Ovary (tissue), 10 donors: ENCODE measurements at places on chromosomes 11 and 22.

- H3K4me1 ChIP-seq: peaks cover 4% of the 10 kb centered on the region
- H3K27ac ChIP-seq: no peak overlapping the region
- no peak overlapping the region for H3K4me3 ChIP-seq
- no peak for DNase-seq
- H3K36me3 ChIP-seq: no peaks in the 10 kb centered on the region
These were observed 246.1 kb upstream of the NARS2 start for GRCh38 chr11:78820741-78821140.

GRCh38 chr11:130404727-130405126 is 23.7 kb downstream of the ADAMTS8 start:
- no peaks in the 10 kb centered on the region for H3K27me3 ChIP-seq
- DNase-seq: no peak
- no peak overlapping the region for H3K4me3 ChIP-seq
- no peak overlapping the region for H3K27ac ChIP-seq
- H3K4me1 ChIP-seq: peaks cover 9% of the 10 kb centered on the region
- no peaks in the 10 kb centered on the region for H3K36me3 ChIP-seq

- DNase-seq: no peak
- no peak overlapping the region for H3K4me3 ChIP-seq
- peaks cover 5% of the 10 kb centered on the region for H3K4me1 ChIP-seq
- H3K36me3 ChIP-seq: no peaks in the 10 kb centered on the region
These were observed 2.5 kb downstream of the CHORDC1 start for GRCh38 chr11:90220391-90220790.

GRCh38 chr11:2267306-2267850 is 3.0 kb downstream of the ASCL2 start:
- no peak for DNase-seq
- no peak overlapping the region for H3K4me3 ChIP-seq
- H3K27ac ChIP-seq: no peak overlapping the region
- H3K27me3 ChIP-seq: peaks cover 4% of the 10 kb centered on the region
- H3K4me1 ChIP-seq: peaks cover 5% of the 10 kb centered on the region
- no peaks in the 10 kb centered on the region for H3K36me3 ChIP-seq

DNA sequence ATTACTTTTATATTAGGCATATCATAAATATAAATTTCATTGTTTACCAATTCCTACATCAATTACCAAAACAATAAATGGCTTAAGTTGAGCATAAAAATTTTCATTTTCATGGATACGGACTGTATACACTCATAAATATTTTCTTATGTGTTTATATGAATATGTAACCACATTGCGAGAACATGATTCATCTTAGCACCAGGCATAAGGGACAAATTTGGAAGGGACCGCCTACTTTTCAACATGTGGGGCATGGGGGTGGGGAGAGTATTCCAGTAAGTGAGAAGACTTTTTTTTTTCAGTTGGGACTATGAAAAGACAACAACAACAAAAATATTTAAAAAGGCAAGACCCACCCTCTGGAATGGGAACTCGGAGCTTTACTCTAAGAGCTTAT is 296.1 kb downstream of the RAB38 start:
- no peak for DNase-seq
- no peaks in the 10 kb centered on the region for H3K27me3 ChIP-seq
- no peak overlapping the region for H3K27ac ChIP-seq
- H3K4me1 ChIP-seq: no peaks in the 10 kb centered on the region

GRCh38 chr22:38973289-38974169 is 8.6 kb upstream of the APOBEC3B start:
- no peak overlapping the region for H3K4me3 ChIP-seq
- no peak for DNase-seq
- H3K27me3 ChIP-seq: no peaks in the 10 kb centered on the region
- no peak overlapping the region for H3K27ac ChIP-seq

- no peaks in the 10 kb centered on the region for H3K4me1 ChIP-seq
- peaks cover 5% of the 10 kb centered on the region for H3K27me3 ChIP-seq
- no peak within 1 kb of the TSS for H3K27ac ChIP-seq
- no peak for DNase-seq
These were observed at the start of gene GAL for GRCh38 chr11:68684385-68685356. Gene GAL, plus strand, starts transcription at chr11:68684544. Its CDS starts 380 bp downstream, at chr11:68684924.

DNA sequence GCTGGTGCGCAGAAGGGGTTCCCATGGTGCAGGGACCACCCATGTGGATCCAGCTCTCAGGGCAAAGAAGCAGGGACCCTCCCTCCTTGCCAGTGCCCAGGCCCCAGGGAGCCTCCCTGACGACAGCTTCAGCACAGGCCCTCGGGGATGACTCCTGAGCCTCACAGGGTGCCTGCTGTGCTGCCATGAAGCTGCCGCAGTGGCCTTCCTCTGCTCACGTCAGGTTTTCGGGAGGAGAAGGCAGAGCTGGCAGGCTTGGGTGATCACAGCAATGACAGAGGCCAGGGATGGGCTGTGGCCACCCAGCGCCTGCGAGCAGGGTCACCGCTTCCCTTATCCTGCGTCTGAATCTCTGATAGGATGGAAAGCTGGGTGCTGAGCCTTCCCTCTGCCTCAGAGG is 276.2 kb downstream of the BRD1 start:
- no peaks in the 10 kb centered on the region for H3K4me1 ChIP-seq
- DNase-seq: no peak
- H3K27ac ChIP-seq: no peak overlapping the region
- H3K36me3 ChIP-seq: no peaks in the 10 kb centered on the region

- no peak overlapping the region for H3K4me3 ChIP-seq
- no peaks in the 10 kb centered on the region for H3K36me3 ChIP-seq
- no peak for DNase-seq
- no peaks in the 10 kb centered on the region for H3K4me1 ChIP-seq
- no peak overlapping the region for H3K27ac ChIP-seq
These were observed 190.0 kb downstream of the PGR start for GRCh38 chr11:100939571-100939970.

- no peak for DNase-seq
- no peaks in the 10 kb centered on the region for H3K36me3 ChIP-seq
- no peaks in the 10 kb centered on the region for H3K27me3 ChIP-seq
These were observed 59.2 kb downstream of the LHFPL7 start for GRCh38 chr22:24887260-24887659.

DNA sequence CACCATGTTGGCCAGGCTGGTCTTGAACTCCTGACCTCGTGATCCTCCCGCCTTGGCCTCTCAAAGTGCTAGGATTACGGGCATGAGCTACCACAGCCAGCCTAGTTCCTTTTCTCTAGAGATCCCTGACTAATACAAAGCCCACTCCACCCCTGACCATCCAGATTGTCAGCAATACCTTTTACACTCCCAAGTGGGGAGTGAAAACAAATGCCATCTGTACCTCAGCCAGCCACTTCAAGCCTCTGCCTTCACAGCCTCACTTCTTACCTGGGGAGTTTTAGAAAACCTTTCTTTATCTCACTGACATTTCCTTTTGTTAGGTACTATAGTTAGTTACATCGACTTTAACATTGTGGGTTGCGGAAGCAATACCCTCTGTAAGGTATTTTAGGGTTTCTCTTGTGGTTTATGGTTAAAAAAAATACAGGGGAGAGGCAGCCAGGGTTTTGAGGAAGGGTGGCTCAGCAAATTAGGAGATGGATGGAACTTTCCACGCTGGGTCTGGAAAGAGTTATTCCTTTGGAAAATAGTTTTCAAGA is 8.9 kb downstream of the TOM1 start:
- no peaks in the 10 kb centered on the region for H3K36me3 ChIP-seq
- no peaks in the 10 kb centered on the region for H3K27me3 ChIP-seq
- no peak for DNase-seq
- H3K4me1 ChIP-seq: peaks cover 9% of the 10 kb centered on the region
- no peak overlapping the region for H3K4me3 ChIP-seq
- no peak overlapping the region for H3K27ac ChIP-seq

GRCh38 chr11:117226388-117227385 is 5.2 kb downstream of the PCSK7 start:
- no peaks in the 10 kb centered on the region for H3K27me3 ChIP-seq
- no peaks in the 10 kb centered on the region for H3K36me3 ChIP-seq
- peaks cover 4% of the 10 kb centered on the region for H3K4me1 ChIP-seq

- peaks cover 2% of the 10 kb centered on the region for H3K4me1 ChIP-seq
- no peak overlapping the region for H3K27ac ChIP-seq
- no peak overlapping the region for H3K4me3 ChIP-seq
- no peaks in the 10 kb centered on the region for H3K36me3 ChIP-seq
These were observed 38.5 kb downstream of the SBF2 start for GRCh38 chr11:10255388-10256125.

DNA sequence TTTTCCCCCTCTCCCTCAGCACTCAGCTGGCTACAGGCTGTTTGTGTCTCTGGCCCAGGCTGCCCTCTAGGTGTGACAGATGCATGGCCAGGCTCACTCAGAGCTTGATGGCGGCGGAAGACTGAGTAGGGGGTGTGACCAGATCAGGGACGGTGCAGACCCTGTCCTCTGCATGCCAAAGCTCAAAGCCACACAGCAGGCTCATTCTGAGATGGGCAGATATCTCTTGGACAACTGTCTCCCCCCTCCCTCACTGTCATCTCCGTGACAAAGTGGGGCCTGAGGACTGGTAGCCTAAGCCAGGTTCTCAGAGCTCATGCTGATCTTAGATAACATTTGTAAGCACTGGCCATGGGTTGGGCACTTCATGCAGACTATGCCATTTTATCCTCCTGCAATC is 231.3 kb downstream of the DSCAML1 start:
- H3K27ac ChIP-seq: no peak overlapping the region
- no peaks in the 10 kb centered on the region for H3K27me3 ChIP-seq
- no peaks in the 10 kb centered on the region for H3K36me3 ChIP-seq
- H3K4me3 ChIP-seq: no peak overlapping the region
- no peak for DNase-seq

DNA sequence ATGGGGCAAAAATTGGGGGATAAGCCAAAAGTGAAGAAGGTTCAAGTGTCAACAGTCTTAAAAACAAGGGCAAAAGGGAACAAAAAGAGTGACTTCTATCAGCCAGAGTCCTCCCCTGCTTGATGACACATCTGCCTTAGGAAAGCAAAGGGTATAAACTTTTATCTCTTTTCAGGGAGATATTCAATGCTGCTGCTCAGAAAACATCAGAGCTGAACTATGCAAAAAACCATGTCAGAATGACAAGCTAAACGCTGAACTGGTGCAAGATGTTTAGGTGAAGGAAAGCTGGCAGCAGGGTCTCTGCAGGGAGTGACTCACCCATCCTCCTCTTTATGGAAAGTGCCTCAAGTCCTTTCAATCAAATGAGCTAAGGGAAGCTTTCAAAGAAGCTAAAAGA is 24.7 kb downstream of the ALG9 start:
- no peak overlapping the region for H3K4me3 ChIP-seq
- H3K4me1 ChIP-seq: no peaks in the 10 kb centered on the region
- no peaks in the 10 kb centered on the region for H3K36me3 ChIP-seq
- DNase-seq: no peak
- no peak overlapping the region for H3K27ac ChIP-seq

GRCh38 chr11:120446802-120447201 is 64.7 kb upstream of the GRIK4 start:
- no peaks in the 10 kb centered on the region for H3K27me3 ChIP-seq
- no peak overlapping the region for H3K27ac ChIP-seq
- H3K4me1 ChIP-seq: no peaks in the 10 kb centered on the region
- no peak for DNase-seq

GRCh38 chr11:71186806-71187205 is 65.6 kb downstream of the SHANK2 start:
- no peaks in the 10 kb centered on the region for H3K27me3 ChIP-seq
- no peak overlapping the region for H3K27ac ChIP-seq
- no peaks in the 10 kb centered on the region for H3K4me1 ChIP-seq
- H3K4me3 ChIP-seq: no peak overlapping the region

DNA sequence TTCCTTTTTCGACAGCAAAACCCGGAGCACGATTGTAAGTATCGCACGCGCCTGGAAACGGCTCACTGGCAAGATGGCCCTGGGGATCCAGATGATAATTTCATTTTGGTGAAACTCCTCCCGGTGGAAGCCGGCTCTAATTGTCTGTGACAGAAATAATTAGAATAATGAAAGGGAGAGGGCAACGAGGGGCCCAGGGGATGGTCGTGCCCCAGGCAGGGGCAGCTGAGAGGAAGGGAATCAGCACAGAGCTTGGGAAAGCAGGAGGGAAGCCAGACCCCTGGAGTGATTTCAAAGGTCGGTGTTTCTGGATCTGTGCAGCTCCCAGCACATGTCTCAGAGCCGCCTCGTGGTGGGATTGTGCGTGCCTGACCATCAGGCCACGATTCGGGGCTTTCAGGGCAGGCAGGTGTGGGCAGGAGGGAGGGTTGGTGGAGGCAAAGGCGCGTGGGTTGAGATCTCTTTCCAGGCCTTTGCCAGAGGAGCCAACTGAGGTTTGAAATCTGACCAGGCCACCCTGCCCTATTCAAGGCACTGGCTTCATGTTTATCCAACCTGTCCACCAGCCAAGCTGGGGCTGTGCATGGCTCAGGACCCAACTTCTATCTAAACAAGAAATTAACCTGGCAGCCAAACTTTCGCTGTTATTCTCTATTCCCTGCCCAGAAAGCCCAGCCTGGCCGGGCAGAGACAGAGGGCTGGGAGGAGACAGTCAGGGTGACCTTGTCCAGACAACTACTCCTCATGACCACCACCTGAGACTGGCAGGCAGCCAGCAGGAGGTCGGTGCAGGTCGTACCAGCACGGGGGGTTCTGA is 27.8 kb downstream of the ANO1 start:
- H3K36me3 ChIP-seq: no peaks in the 10 kb centered on the region
- no peaks in the 10 kb centered on the region for H3K4me1 ChIP-seq
- no peak for DNase-seq

DNA sequence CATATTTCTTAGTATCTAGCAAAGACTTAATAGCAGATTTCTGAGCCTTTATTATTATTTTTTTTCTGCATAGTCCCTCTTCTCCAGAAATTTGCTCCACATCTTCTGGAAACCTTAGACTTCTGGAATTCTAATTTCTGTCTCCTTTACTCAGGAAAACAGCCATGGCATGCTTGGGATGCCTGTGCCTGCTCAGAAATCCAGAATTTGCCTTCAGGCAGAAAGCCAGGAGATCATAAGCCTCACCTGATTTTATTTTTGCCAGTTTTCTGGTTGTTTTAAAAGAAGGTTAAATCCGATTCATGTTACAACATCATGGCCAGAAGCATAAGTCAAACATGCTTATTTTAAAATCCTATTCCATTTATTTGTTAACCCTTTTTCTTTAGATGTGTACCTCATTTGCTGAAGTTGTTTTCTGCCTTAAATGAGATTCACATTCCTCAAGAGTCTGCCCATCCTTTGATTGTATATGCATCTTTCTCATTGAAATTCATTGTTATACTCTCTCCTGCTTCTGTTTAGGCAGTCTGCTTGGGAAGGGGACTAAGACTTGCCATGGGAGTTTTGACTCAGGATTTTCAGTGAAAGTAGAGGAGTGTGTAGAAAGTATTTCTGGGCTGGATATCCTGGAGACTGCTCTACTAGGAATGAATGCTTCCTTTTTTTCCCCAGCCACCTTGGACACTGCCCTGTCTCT is 37.1 kb downstream of the SIK2 start:
- no peaks in the 10 kb centered on the region for H3K27me3 ChIP-seq
- no peak for DNase-seq
- H3K4me3 ChIP-seq: no peak overlapping the region
- no peaks in the 10 kb centered on the region for H3K36me3 ChIP-seq
- no peak overlapping the region for H3K27ac ChIP-seq
